NCI-H1105 treated with DMSO at 0.1 percent for 48 hours (cell line): ENCODE measurements at places on chromosomes 2 and 18.

DNA sequence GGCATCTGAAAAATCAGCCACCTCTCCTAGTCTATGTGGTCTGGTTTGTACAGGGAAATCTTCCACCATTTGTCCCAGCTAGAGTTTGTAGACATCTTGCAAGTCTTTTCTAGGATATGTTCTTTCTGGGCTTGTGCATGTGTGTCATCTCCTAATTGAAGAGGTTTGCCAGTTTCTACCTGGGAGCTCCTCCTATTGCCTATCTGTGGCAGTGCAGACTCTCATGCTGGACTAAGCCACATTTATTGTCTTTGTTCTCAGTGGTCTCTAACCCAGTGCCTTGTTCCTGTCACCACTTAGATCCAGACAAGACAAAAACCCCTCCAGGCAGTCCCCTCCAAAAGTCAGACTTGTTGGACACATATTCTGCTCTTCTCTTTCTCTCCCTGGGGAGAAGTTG, 72.0 kb upstream of the MRPS9 start:
- DNase-seq: no peak

DNA sequence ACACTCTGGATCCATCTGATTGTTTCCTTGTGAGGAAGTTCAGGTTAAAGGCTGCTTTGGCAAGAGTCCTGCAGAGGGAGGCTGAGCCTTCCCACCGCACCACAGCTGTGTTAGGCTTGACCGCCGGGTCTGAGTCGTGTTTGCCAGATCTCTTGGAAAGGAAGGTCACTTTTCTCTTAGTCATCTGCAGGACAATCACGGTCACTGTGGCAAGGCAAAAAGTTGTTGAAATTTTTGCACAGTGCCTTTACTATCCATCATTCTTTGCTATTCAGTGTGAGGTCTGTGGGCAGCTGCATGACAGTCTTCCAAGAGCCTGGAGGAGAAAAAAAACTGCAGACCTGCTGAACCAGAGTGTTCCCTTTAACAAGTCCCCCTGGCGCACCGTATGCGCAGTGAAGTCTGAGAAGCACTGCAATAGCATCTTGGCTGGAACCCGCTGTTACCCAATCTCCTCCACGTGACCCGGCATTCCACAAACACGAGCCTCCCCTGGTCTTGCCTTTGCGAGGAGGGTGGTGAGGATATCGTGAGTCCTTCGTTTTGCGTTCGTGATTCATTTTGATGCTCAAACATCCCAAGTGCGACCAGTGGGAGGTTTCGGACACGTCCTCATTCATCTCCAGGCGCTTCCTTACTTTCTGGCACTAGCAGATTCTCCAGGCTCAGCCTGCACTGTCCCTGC, 23.0 kb downstream of the BIN1 start:
- DNase-seq: no peak

DNA sequence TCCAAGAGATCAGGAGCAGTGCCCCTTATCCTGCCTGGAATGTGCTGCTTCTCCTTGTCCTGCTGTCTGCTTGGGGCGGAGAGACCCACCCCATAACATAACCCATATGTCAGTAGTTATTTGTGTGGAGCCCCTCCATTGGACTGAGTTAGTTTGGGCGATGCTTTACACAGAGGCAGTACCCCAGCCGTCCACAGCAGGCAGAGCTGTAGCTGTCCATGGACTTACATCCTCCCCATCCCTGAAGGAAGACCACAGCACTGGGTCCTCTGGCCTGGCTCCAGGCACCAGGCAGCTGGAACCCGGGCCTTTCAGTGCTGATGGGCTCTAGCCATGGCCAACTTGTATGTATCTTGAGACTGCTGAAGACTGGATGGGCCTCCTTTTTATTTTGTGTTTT, 20.3 kb downstream of the GKN2 start:
- DNase-seq: no peak

- DNase-seq: no peak
Observed at GRCh38 chr18:55764386-55764785, 176.4 kb upstream of the TCF4 start.

DNA sequence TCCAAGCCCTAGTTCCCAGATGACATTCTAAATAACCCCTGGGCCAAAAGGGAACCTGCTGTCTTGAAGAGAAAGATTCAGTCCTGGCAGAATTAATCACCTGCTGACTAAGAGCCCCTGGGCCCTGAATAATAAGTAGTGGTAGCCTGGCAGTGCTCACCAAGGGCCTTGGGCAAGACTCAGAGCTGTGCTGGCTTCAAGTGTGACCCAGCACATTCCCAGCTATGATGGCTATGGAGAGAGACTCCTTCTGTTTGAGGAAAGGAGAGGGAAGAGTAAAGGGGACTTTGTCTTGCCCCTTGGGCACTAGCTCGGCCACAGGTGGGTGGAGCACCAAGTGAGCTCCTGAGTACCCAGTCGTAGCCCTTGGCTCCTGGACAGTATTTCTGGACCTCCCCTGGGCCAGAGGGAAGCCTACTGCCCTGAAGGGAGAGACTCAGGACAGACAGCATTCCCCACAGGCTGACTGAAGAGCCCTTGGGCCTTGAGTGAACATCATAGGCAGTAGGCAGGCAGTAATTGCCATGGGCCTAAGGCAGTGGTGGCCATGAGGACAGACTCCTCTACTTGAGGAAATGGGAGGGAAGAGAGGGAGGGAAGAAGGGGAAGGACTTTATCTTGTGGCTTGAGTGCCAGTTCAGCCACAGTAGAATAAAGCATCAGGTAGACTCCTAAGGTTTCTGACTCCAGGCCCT, 40.0 kb upstream of the INPP4A start:
- no peak for DNase-seq

- no peak for DNase-seq
Observed at GRCh38 chr2:57291209-57291608, 755.4 kb upstream of the VRK2 start.

DNA sequence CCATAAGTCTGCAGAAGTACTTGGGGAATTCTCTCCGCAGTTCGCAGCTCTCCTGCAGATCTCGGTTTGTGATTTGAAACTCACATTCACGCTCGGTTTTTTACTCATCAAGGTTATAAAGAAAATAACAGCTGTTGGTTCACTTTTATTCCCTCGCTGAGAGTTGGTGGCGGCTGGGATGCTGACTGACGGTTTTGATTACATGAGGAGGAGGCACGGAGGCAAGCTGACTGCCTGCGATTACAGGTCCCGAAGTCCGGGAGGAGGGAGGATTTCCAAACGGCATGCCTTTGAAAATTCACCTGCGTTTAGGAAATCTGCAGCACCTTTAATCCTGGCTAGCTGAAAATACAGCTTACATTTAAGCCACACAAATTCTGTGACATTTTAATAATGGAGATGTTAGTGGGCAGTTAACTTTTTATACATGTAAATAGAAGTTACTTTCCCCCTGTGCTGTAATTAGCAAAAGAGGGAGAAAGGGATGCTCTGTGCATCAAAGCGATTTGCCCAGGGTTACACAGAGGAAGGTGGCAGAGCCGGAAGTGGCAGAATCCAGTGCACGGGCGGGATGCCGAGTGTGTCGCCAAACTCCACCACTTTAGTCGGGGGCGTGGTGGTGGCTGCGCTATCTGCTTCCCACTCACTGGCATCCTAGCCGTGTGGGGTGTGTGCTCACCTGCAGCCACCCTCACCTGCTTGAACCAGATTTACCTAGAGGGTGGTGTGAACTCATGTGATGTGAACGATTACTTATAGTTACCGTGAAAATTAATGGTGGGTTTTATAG, 14.7 kb downstream of the AGAP1 start:
- DNase-seq: no peak

- DNase-seq: no peak
Observed at GRCh38 chr2:239475161-239476028, 74.6 kb upstream of the HDAC4 start.

DNA sequence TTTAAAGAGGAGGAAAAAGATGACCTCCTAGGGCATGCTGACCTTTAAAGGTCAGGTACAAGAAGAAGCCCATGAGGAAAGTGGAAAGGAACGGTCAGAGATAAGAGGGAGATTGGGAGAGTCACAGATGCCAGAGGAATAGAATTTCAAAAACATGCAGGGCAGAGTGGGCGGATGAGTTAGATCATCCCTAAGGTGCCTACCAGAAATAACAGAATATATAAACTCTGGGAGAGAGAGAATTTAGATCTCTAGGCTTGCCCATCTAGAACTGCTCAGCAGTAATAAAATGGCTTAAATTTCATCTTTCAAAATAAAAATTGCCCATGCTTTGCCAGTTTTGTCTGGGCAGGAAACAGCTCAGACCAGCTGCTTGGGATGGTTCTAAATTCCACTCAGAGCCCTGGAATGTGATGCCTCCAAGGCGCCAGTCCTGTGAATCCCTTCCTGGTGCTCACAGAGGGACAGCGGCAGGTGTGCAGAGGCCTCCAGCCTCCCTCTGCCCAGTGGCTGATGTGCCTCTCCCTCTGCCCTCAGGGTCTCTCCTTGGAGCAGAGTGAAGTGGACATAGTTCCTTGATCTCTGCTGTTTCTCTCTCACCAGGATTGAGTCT, 130.9 kb downstream of the ANTXR1 start:
- no peak for DNase-seq

- no peak for DNase-seq
Observed at GRCh38 chr2:44578471-44579093, 216.8 kb downstream of the CAMKMT start.

DNA sequence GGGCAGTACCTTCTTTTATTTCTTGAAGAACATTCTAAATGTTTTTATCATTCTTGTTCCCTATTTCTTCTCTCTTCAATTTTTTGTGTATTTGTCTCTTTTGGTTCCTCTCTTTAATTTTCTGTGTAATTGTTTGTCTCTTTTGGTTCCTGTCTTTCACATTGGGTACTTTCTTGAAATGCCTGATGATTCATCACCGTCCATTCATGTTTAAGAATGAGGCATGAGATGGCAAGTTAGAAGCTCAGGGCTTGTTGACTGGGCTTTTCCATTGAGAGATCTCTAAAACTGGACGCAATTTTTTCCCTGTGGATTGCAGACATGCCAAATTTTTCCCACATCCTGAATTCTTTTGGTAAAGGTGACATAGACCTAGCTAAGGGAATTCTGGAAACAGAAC, 33.7 kb upstream of the IL1R2 start:
- no peak for DNase-seq

- DNase-seq: peak; percentile 58
Observed at GRCh38 chr2:56191617-56192016, 7.8 kb downstream of the CCDC85A start.

- no peak for DNase-seq
Observed at GRCh38 chr2:217941886-217942728, 60.7 kb downstream of the TNS1 start.

GRCh38 chr2:45182667-45183295, 173.5 kb upstream of the SIX2 start:
- no peak for DNase-seq

DNA sequence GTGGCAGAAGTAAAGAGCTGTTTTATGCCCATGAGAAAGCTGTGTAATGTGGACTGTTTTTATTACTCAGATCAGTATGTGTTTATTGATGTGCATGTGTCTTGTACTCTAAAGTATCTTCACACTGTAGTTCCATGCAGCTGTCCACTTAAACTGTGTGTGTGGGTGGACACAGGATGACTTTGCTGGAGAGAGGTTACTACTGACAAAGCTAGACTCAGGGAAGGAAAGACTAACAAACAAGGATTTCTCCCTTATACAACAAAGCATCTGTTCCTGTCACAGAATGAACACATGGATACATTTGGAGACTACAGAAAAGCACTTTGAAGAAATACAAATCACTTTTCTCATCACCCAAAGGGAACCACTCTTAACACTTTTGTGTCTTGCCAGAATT, 10.0 kb downstream of the FHOD3 start:
- DNase-seq: no peak

GRCh38 chr2:52456561-52457377, 1310.8 kb upstream of the CHAC2 start:
- no peak for DNase-seq

GRCh38 chr2:140424471-140424870, 1644.3 kb upstream of the NXPH2 start:
- DNase-seq: no peak

DNA sequence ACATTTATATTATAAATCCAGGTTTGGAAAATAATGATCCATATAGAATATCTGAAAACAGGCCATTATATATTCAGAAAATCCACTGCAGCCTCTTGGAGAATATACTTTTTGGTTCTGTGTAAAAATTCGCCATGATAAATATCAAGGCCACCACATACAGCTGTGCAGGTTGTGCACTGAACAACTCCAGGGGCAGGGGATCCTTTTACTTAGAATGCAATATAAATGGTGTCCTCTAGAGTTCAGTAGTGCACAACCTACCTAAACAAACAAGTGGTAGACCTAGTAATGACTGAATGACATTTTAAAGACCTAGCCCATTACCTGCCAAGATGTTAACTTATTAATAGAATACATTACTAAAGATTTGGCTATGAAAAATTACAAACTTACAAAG, 22.4 kb downstream of the MOGAT1 start:
- no peak for DNase-seq

DNA sequence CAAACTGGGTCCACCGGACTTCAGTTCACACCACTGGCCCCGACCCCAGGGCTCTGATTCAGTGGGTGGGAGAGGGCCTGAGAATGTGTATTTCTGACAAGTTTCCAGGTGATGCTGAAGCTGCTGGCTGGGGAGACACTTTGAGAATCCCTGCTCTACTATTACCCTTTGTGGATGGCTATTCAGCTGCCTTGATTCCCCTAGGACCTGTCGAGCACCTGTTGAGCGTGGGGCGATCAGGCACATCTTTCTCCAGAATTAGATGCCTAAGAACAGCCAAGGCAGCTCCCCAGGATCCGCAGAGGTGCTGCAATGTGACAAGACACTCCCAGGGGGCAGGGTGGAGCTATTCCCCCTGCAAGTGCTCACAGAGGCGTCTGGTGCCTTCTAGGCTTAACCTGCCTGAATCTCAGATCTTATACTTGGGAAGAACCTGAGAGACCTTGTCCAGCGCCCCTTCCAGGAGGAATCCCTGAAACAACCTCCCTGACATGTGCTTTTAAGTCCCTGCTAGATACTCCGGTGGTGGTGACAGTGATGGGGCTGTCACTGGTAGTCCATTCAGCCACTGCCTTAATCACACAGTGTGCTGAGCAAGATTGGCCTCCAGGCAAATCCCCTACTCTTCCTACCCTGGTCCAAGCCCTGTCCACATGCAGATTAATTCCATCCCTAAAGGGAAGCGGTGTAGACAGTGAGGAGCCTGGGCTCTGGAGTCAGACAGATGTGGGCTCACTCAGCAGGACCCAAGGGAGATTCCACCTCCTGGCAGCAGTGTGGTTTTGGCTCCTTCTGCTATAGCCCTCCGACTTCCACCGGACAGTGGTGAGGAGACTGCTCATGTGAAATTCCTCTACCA, 43.4 kb upstream of the OTOF start:
- DNase-seq: peak; percentile 3

- no peak for DNase-seq
Observed at GRCh38 chr2:85830645-85831044, 58.1 kb downstream of the ST3GAL5 start.

GRCh38 chr2:111927723-111928122, 29.3 kb downstream of the MERTK start:
- DNase-seq: no peak

- peak; percentile 45 for DNase-seq
Observed at GRCh38 chr2:45778720-45779171, 127.3 kb downstream of the PRKCE start.
